ENCODE measurements at places on chromosomes 3 and 15.

DNA sequence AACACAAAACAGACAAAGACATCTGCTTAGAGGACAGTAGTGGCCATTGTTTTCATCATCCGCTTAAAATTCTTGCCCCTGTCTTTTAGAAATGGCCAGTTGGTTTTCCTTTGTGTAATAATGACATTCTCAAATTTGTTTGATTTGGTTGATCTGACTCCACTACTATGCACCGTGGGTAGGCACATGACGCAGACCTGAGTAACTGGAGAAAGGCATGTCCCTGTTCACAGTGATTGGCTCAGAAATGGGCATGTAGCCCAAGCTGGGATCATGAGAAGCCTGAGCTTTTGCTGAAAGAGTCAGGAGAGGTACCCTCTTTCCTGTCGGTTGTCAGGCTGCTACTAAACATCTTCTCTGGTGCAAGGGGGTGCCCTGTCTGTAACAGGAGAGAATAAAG lies 36.6 kb upstream of the MAGI1 start:
- DNase-seq: no peak

GRCh38 chr3:45319996-45320305 lies 68.4 kb upstream of the LARS2 start:
- DNase-seq: no peak

- DNase-seq: no peak
These were observed 153.7 kb upstream of the TLE3 start for GRCh38 chr15:70251246-70251990.

GRCh38 chr3:174438501-174439145 lies 420.5 kb upstream of the NAALADL2 start:
- DNase-seq: no peak

- DNase-seq: no peak
These were observed 564.4 kb downstream of the TBL1XR1 start for GRCh38 chr3:176632925-176633324.

- peak; percentile 17 for DNase-seq
These were observed 8.1 kb downstream of the FAM131A start for GRCh38 chr3:184345317-184346144.

- no peak for DNase-seq
These were observed 2.4 kb downstream of the SIAH2 start for GRCh38 chr3:150760431-150761200.

DNA sequence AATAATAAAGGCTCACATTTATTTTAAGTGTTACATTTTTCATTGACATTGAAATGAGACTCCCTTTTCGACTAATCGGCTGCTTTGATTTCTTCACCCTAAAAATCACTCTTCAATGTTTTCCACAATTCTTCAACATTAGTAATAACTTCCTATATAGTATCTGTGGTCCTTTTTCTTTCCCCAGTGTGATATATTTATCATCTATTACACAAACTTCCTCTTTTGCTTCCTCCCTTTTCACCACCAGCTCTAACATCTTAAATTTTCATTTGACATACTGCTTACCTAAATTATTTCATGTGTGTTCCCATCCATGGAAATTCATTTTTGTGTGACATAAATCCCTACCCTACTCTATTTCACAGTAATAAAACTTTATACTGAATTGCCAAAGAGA lies 244.4 kb downstream of the TIGIT start:
- DNase-seq: no peak

DNA sequence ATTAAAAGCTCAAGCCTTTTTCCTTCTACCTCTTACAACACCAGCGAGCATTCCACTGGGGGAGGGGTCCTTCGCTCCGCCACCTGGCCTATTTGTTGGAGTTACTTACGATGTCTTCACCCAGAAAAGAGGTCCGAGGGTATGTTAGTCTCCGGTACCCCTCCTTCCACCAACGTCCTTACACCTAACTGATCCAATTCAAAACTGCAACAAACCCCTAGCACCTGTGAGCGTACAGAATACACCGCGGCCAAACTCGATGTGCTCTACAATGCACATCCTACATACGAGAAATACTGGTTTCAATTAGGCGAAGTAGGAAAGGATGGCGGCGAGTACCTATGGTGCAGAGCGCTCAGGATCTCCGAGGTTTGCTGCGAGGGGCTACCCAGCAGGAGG lies 944 bp downstream of the SLITRK3 start:
- DNase-seq: no peak

- DNase-seq: no peak
These were observed 58.7 kb downstream of the ESYT3 start for GRCh38 chr3:138492980-138493675.

DNA sequence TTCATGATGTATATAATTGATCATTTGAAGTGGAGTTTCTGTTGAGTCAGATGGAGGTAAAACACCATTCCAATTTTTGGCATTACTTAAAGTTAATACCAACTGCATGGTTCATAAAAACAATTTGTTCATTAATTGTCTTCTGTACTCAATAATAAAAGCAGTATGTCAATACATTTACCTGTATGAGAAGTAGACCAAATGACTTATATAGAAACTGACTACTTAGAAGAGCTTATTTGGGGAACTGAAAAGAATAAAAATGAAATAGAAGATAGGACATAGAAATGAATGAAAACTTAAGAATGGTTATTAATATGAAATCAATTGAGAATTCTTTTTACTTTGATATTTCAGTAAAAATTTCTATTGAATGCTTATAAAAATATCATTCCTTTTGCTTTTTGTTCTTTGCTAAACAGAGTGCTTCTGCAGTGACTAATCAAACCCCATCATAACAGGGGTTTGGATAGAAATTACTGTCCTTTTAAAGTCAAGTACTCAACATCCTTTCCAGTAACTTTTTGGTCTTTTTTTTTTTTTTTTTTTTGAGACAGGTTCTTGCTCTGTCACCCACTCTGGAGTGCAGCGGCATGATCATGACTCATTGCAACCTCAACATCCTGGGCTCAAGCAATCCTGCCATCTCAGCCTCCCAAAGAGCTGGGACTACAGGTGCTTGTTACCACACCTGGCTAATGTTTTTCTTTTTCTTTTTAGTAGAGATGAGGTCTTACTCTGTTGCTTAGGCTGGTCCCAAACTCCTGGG lies 6.5 kb upstream of the CRYBG3 start:
- DNase-seq: no peak

GRCh38 chr3:175890066-175890465 lies 1030.9 kb downstream of the NAALADL2 start:
- DNase-seq: no peak

GRCh38 chr3:173945806-173946205 lies 548.3 kb downstream of the NLGN1 start:
- DNase-seq: no peak

DNA sequence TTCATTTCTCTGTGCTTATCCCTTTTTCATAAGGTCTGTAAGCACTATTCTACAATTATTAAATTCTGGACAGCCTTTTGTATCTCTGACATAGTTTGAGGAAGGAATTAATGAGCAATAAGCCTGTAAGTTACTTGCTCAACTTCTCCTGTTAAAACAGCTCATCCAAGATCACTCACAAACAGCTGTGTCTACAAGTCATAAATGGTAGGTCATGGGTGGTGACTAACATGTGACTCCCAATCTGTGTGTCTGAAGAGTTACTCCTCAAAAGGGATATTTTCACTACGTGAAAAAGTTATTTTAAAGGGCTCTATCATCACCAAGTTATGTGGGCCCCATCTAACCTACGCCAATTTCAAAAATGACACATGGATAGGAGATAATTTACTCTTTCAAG lies 145.2 kb upstream of the CBLB start:
- no peak for DNase-seq

- DNase-seq: no peak
These were observed 23.1 kb upstream of the TBL1XR1 start for GRCh38 chr3:177220136-177220974.

GRCh38 chr15:37679627-37680026 lies 254.8 kb upstream of the TMCO5A start:
- no peak for DNase-seq

- no peak for DNase-seq
These were observed 821.6 kb downstream of the SQOR start for GRCh38 chr15:46456456-46456855.

- no peak for DNase-seq
These were observed 34.8 kb upstream of the EOMES start for GRCh38 chr3:27756877-27757276.

DNA sequence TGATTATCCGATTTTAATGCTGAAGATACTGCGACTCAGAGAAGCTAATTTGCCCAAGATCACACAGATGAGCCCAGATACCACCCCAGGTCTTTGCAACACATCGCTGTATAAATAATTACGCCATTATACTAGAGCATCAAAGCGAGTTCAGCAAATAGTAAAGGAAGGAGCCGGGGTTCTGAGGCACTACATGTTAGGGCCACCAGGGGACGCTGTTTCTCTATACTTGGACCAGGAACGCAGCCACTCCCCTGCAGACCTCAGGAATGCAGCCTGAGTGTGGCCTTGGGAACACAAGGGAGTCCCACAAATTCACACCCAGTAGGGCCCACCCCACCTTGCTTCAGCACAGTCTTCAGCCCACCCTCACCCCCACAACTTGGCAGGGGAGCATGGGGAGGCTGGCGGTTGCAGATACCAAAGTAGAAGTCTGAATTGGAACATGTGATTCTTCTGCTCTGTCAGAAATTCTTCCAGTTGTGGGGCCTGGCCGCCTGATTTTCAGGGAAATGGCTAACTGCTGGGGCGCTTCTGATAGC lies 57.8 kb upstream of the RYK start:
- no peak for DNase-seq

DNA sequence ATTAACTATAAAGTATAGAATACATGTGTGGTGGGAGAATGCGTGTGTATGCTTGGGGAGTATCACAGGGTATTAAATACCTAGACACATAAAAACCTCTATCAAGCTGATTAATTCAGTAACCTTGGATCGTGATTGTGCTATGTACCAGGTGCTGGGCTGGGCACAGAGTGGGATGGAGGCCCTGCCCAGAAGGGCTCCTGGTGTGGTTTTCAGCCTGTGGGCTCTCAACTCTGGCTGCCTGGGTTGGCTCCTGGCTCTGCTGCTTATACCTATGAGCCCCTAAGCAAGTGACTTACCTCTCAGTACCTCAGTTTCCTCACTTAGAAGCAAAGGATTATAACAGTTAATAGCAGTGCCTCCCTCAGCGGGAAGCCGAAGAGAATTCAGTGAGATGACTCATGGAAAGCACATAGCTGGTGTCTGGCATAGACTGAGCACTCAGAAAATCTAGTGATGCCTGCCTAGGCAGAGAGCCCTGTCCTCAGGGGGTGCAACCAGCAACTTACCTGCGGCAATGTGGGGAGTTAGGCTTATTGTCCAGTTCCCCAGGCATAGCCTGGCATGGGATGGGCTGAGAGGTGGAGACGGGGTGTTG lies 90.6 kb upstream of the MYZAP start:
- no peak for DNase-seq

DNA sequence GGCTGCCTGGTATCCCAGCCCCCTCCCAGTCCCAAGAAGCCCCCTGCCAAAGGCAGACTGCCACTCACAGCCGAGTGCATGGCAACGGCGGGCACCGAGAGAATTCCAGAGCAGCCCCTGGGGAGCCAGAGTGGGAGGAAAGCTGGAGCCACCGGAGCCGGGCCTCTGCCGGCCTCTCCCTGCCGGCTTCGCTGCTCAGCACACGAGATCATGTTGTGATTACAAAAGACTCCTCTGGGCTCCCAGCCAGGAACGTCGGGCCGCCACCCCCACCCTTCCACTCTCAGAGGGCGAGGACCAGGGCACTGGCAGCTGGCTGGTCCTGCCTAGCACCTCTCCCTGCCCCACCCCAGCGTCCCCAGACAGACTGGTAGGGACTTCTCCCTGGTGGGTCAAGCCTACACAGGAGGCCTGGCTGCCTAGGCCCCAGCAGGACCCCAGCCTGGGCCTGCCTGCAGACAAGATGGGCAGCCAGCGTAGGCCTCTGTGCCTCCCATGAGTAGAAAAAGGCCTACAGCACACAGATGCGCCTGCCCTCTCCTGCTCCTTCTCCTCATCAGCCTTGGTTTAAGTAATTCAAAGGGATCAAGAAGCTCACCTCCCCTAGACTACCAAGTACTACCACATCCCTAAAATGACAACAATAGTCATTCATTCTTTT lies at the start of gene CCDC9B:
Gene CCDC9B (minus strand): TSS at position 200 of the 661 bp plus-strand sequence. CDS start 120 bp downstream, at position 80.
- DNase-seq: no peak

DNA sequence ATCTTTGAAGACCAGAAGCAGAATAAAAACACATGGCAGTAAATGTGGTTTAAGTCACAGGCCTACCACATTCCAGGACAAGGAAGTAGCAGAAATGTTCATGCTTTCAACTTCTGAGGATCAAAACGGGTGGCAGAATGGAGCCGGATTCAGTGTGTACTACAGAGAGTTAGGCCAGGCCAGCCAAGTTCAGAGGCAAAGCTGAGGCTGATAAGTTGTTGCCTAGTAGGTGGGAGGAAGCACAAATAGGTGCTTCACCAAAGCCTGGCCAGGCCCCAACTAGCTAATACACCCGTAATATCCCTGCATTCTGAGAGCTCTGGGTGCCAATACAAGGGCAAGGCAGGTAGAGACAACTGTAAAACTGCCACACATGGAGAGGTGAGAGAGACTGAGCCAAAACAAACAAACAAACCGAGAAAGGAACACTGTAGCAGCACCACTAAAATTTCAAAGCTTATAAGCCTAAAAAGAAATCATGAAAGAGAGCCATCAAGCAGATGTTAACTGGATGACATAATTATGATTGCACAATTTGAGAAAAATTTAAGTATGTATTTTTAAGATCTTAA lies 156.4 kb upstream of the CBLB start:
- DNase-seq: no peak

DNA sequence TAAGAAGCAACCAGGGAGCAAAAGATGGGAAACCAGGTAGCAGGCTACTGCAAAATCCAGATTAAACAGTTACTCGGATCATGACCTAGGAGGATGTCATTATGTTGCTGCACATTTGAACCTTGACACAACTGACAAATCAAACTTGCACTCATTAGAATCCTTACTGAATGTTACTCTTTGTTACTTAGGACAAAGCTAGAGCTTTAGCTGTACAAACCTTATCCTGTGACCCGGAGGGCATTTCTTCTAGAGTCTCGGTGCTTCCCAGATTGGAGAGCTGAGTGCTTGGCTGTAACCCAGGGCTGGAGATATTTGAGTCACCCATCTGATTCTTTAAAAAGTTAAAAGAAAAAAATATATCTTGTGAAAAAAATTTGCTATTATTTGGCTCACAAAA lies 43.4 kb downstream of the DCP1A start:
- DNase-seq: no peak

DNA sequence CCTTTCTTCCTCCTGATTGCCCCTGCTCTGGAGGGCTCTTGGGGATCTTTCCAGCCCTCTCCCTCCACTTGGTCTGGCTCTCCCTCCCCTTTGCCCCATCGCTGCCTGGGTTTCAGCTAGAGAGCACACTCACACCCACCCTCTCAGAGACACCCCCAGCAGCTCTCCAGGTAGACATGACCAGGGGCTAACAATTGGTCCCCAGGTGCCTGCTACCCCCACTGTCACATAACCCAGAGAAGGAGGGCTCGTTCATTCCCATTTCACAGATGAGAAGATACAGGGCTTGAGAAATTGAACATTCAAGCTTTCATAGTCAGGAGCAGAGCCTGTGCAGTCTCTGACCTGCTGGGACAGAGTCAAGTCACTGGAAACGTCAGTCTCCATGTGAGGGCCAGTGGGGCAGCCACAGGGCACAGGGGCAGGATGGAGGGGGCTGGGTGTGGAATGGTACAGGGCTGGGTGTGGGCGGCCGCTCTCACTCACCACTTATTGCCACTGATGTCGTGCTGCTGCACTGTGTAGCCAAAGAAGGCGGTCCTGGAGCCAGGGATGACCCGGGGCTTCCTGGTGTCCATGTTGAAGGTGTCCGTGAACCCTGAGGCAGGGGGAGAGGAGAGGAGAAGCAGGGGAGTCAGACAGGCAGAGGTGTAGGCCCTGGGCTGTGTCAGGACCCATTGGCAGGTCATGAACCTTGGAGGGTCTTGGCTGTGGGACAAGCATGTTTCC lies 29.4 kb downstream of the ITGA11 start:
- DNase-seq: no peak

- no peak for DNase-seq
These were observed 413.5 kb downstream of the MECOM start for GRCh38 chr3:169250000-169250399.

All from NCI-H187 treated with DMSO at 0.1 percent for 48 hours (cell line).